ENCODE measurements at places on chromosomes 11 and 22.

DNA sequence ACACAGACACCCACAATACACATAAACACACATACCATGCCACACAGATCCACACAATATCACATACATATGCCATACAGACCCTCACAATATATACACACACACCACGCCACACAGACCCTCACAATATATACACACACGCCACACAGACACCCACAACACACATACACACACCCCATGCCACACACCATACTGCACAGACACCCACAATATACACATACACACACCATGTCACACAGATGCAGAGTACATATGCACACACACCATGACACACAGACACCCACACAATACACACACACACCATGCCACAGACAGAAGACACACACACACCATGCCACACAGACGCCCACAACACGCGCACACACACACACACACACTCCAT, 43.6 kb downstream of the SHISAL1 start:
- no peak for DNase-seq

- no peak for DNase-seq
These were observed 227.1 kb downstream of the DDX10 start for GRCh38 chr11:108891909-108892511.

DNA sequence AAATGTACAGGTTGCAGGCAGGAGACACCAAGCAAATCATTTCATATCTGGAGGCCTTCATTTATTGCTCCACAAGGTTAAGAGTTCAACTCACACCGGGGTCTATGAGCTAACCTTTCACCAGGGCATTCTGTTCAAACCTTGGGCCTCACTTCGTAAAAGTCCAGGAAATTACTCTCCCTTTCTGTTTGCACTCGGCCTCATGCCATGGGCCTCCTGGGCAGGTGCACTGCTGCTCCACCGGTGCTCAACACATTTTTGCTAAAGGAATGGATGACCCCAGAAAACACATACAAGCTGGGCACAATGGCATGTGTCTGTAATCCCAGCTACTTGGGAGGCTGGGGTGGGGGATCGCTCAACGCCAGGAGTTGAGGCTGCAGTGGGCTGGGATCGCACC, 16.6 kb upstream of the RRP7A start:
- DNase-seq: no peak

DNA sequence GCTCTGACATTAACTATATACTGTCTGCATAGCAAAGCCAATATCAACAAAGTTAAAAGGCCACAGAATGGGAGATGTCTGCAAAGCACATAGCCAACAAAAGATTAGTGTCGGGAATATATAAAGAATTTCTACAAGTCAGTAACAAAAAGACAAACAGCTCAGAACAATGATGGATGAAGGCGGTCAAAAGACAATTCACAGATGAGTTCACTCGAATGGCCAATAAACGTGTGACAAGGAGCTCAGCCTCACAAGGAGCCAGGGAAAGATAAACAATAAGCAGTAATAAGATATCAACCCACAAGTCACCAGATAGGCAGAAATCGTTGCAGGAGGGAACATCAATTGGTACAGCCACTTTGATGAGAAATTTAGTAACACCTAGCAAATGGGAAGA, 106.0 kb upstream of the ISX start:
- no peak for DNase-seq

Data from stimulated activated CD8-positive, alpha-beta memory T cell treated with anti-CD3 and anti-CD28 coated beads, Interleukin-2, amount 100 ng/mL, for 1 hour (primary cell).